ENCODE measurements at places on chromosomes 6 and 20.

DNA sequence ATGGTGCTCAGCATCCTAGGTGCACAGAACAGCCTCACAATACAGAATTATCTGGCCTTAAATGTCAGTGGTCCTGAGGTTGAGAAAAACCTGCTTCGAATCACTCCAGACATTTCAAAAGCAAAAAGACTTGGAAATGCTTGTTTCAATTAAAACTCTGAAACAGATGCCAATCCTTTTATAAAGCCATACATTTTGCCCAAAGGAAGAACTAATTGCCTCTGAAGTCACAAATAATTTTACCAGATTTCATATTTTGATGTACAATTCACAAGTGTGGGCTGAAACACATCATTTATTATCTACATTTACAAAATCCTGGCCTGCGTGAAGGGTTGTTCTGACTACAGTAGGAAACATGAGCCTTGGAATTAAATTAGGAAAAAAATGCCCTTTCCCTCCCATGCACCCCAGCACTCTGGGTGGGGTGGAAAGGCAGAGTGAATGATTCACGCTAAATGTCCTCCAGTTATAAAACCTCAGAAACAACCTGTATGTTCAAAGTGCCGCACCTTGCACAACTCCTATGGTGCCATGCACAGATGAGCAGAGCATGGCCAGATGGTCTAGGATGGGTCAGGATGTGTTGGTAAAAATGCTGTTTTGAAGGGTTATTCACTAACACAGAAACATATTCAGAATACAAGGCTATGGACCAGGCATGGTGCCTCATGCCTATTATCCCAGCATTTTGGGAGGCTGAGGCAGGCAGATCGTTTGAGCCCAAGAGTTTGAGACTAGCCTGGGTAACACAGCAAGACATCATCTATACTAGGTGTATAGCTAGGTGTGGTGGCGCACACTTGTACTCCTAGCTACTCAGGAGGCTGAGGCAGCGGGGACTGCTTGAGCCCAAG, 87.0 kb downstream of the ZMYND8 start:
- no peak for DNase-seq

DNA sequence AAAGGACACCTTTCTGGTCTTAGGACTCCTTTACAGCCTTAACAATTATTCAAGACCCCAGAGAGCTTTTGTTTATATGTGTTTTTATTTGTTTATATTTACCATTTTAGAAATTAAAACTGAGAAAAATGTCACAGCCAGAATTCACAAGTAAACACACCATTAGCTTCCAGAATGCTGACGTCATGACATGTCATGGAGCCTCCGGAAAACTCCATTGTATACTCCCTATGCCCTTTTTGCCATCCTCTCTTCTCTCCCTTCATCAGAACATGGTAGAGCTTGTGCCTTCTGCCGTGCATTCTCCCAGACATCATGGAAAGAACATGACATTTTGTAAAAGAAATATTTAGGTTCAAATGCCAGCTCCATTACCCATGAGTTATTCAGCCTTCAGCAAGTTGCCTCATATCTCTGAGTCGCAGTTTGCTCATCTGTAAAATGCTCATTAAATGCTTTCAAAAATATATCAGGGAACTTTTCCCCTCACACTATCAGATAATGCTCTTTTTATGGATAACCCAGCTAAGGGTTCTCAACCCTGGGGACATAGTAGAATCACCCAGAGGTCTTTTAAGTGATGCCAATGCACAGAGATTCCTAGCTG, 27.8 kb downstream of the TNFAIP3 start:
- DNase-seq = no peak

DNA sequence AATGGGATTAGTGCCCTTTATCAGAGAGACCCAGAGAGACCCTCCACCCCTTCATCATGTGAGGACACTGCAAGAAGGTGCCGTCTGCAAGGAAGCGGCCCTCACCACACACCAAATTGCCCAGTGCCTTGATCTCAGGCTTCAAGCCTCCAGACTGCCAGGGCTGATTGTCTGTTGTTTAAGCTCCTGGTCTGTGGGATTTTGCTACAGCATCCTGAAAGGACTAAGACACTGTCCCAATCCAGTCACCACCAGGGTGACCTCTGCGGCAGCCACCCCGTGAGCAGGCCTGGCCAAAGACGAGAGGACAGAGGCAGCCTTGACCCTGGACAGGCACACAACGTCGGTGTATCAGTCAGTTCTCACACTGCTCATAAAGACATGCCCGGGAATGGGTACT, 13.5 kb upstream of the FRMD1 start:
- DNase-seq = no peak

DNA sequence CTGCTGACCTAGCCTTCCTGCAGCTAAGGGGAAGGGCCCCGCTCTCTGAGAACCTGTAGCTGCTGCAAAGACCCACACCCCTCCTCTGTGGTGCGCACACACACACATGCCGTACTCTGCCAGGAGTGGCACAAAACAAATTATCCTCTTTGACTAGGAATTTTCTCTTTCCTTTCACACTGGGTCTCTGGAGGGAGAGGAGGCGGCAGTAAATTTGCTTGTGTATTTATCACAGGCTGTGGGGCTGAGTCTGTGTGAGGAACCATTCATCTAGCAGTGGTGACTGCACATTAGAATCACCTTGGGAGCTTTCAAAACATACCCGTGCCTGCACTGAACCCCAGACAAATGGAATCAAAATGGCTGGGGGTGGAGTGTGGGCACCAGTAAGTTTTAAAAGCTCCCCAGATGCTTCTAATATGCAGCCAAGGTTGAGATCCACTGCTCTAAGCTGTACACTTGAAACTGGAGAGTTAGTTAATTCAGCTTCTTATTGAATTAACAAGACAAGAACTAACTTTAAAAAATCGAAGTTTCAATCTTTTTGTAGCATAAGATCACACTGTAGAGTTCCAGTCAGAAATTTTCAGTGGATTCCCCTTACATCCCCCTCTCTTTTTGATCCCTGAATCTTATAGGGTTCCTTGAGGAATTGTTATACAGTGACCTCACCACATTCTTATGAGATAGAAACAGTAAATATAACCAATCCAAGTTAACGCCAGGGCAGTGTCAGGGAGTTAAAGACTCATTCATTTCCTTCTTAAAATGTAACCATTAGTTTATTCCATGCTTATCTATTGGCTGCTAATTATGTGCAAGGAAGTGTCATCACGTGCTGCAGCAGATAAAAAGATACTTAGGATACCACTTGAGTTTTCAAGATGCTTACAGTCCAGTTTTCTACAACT, 29.8 kb upstream of the GMDS start:
- no peak for DNase-seq

DNA sequence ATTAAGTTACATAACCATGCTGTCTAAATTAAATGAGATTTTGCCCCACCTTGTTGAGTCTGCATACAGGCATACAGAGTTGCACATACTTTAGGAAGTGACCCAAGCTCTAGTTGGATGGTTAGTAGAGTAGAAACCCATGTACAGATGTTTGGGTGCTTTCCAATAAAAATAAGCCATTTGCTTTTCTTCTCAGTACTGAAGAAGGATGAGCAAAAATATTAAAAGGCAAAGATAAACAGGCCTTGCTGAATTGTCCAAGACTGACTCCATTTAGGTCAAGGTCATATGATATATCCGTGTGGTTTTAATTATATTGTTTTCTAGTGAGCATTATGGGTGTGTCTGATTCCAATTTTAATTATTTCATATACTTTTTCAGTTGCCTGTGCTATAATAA, 589.4 kb downstream of the RFPL4B start:
- no peak for DNase-seq
